HepG2 (cell line): ENCODE measurements at places on chromosomes 2 and 18. TPM values are rescaled to one million over a fixed set of nuclear protein-coding genes. Genes with fewer than 3 reads are reported as not detected.
A peak's percentile ranks its signal among the peaks of the same experiment; 100 is the strongest.

DNA sequence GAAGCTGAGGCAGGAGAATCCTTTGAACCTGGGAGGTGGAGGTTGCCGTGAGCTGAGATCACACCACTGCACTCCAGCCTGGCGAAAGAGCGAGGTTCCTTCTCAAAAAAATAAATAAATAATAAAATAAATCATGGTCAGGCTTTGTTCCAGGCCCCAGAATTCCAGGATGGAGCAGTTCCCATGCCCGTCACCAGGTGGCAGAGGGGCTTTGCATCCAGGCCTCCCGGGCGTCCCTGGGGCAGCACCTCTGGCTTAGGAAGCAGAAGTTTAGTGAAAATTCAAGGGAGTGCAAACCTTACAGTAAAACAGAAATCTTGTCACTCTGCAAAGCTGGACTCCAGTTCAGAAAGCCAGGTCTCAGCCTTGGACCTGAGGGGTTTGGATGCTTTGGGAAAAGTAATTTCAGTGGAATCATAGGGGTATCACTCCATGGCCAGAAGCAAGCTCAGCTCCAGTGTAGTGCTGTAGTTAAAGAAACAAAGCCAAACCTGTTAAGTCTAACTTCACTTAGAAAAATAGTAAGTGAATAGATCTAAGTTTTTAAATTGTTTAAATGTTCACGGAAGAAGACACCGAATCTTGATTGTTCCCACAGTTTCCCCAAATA is 512.7 kb downstream of the CMPK2 start:
- peak; percentile 33 for DNase-seq

- DNase-seq: no peak
Measured at GRCh38 chr2:188880740-188881139, 93.4 kb upstream of the COL3A1 start.

The KIAA1328 gene
- 5.2 and 6.0 TPM in 2 replicates for total RNA-seq

- no peak for DNase-seq
Measured at GRCh38 chr2:37665043-37665442, 6.4 kb downstream of the CDC42EP3 start.

DNA sequence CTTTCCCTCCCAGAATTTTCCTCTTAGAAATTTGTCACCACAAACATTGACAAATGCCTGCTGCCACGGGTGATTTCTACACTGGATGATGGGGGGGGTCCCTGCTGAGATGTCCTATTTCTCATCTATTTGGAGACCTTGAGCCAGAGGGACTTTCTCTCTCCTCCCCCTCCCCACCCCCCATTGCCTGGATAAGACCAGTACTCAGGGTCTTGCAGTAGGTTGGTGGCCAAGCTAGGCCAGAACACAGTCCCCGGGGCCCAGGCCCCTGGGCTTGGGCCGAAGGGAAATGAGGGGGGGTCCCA is 560 bp upstream of the DUSP2 start:
- no peak for DNase-seq

GRCh38 chr2:1993711-1994682 is 249.7 kb upstream of the PXDN start:
- no peak for DNase-seq

The RNU2-63P gene
- total RNA-seq: 6.8 TPM in 1 of 2 replicates, not detected in the other

- DNase-seq: no peak
Measured at GRCh38 chr2:234747032-234747431, 204.8 kb upstream of the SH3BP4 start.

DNA sequence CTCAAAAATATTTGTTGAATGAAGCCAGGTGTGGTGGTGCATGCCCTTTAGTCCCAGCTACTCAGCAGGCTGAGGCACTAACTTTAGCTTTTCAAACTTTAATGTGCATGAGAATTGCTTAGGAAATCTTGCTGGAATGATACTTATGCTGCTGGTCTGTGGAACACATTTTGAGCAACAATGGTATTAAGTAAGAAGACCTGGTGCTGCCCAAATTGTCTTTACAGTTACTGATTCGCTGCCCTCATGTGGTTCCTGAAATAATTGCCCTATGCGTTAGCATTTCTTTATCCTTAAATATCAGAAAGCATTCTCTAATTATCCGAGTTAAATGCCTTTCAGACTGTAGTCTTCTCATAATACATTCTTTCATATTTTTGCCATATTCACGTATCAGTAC is 76.0 kb upstream of the SESTD1 start:
- peak; percentile 54 for DNase-seq

DNA sequence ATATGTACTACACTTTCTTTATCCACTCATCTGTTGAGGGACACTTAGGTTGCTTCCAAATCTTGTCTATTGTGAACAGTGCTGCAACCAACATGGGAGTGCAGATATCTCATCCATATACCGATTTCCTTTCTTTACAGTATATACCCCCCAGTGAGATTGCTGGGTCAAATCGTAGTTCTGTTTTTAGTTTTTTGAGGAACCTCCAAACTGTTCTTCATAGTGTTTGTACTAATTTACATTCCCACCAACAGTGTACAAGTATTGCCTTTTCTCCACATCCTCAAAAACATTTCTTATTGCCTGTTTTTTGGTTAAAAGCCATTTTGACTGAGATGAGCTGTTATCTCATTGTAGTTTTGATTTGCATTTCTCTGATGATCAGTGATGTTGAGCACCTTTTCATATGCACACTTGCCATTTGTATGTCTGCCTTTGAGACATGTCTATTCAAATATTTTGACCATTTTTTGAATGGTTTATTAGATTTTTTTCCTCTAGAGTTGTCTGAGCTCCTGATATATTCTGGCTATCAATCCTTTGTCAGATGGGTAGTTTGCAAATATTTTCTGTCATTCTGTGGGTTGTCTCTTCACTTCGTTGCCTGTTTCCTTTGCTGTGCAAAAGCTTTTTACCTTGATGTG is 12.2 kb downstream of the PLEK start:
- no peak for DNase-seq

- DNase-seq: no peak
Measured at GRCh38 chr2:221571551-221572218, 419 bp downstream of the EPHA4 start.

DNA sequence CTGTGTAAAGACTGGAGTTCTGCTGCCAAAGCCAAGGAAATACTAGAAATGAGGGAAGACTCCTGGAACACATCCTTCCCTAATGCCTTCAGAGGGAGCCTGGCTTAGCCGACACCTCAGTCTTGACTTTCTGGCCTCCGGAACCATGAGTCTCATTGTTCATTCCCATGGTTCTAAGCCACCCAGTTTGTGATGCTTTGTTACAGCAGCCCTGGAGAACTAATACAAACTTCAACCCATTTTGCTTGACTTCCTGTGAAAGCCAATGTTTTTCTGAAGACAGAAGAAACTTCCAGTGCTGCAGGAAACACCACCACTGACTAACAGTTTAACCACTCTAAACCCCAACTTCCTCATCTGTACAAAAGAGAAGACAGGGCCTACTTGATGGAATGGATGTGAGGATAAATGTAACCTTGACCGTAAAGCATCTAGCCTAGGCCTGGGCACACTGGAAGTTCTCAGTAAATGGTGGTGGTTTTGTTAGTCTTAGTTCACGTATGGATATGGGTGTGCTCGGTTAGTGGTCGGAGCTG is 85.9 kb upstream of the RFX8 start:
- DNase-seq: no peak

The REG1B gene
- total RNA-seq: not detected in 2 replicates

The LNPK gene
- 25.4 and 30.1 TPM in 2 replicates for total RNA-seq

GRCh38 chr2:24508878-24509277 is 17.8 kb downstream of the NCOA1 start:
- DNase-seq: no peak

GRCh38 chr2:20157193-20157891 is 67.6 kb downstream of the SDC1 start:
- DNase-seq: no peak

The DOK6 gene
- 14.7 and 17.2 TPM in 2 replicates for total RNA-seq

The ARHGAP25 gene
- not detected in 2 replicates for total RNA-seq

DNA sequence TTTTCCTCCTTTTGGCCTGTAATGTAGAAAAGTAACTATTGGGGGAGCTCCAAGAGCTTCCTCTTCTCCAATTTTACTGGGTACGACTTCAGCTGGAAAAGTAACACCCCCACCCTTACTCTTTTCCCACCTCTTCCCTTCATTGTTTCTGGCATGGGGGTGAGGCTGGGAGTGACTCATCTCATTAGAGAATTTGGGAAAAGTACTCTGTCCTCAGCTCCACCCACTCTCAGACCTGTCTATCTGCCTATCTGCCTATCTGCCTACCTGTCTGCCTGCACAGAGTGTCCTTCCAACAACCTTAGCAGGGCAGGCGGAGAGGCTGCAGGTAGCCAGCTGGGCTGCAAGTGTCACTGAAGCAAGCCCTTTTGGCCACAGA is 93.6 kb downstream of the EPHA4 start:
- DNase-seq: no peak

- DNase-seq: peak; percentile 43
Measured at GRCh38 chr2:219595256-219595655, 2.4 kb upstream of the STK11IP start.

The CRYGD gene
- not detected in 2 replicates for total RNA-seq

GRCh38 chr18:37563931-37564392 is 1.6 kb downstream of the CELF4 start:
- no peak for DNase-seq

GRCh38 chr2:47056374-47056773 is 98.7 kb downstream of the STPG4 start:
- no peak for DNase-seq

GRCh38 chr2:240240017-240240734 is 99.7 kb upstream of the OTOS start:
- DNase-seq: no peak

DNA sequence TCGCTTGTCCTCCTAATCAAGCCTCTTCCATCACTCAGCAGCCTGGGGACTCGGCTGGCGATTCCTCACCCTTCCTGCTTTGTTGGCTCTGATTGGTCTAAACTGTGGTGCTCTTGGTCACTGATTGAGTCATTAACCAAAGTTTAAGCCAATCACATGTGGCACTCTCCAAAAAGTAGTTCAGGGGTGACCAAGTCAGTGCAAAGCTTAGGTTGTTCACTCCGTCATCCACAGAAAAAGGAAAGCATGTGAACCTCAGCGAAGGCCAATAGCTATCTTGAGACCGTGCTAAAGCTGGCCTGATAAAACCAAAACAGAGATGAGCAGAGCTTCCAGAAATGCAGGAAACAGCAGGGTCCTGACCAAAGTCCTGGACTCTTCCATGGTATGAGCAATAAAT is 4.9 kb downstream of the ALPK2 start:
- DNase-seq: no peak

DNA sequence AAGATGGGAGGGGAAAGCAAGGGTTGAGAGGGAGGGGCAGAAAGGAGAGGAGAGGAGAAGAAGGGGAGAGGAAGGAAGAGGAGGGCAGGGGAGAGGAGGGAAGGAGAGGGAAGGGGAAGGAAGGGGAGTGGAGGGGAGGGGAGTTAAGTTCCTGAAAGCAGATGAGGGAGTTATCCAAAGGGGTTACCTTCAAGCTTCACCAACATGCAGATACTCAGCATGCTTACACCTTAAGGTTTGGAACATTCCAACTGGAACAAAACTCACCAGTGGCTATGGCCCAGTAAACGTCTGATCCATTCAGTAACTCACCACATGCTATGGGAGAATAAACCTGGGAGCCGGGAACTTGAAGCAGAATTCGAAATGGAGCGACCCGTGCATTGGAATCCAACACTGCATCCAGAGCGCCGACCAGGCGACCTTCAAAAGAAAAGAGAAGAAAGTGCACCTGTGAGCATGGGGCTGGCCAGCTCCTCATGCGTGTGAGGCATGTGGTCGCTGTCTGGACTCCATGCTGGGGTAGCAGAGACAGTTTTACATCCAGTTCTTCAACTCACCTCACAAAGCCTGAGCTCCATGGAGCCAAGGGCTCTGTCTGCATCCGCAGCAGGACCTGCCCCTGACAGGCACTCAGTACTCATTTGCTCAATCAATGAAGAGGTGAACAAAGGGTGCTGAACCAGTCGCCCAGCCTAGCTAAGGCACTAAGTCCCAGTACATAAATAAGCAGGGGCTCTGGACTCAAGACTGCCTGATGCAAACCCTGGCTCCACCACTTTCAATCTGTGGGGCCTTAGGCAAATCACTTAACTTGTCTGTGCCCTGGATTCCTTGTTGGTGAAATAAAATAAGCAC is 61.0 kb downstream of the TBC1D8 start:
- no peak for DNase-seq

The OR6B2 gene
- total RNA-seq: not detected in 2 replicates

The TUBB8B gene
- 0.71 and 0.98 TPM in 2 replicates for total RNA-seq

The FER1L5 gene
- 0.02 TPM in 1 of 2 replicates, not detected in the other for total RNA-seq

GRCh38 chr2:2466534-2466933 is 135.5 kb upstream of the MYT1L start:
- no peak for DNase-seq

DNA sequence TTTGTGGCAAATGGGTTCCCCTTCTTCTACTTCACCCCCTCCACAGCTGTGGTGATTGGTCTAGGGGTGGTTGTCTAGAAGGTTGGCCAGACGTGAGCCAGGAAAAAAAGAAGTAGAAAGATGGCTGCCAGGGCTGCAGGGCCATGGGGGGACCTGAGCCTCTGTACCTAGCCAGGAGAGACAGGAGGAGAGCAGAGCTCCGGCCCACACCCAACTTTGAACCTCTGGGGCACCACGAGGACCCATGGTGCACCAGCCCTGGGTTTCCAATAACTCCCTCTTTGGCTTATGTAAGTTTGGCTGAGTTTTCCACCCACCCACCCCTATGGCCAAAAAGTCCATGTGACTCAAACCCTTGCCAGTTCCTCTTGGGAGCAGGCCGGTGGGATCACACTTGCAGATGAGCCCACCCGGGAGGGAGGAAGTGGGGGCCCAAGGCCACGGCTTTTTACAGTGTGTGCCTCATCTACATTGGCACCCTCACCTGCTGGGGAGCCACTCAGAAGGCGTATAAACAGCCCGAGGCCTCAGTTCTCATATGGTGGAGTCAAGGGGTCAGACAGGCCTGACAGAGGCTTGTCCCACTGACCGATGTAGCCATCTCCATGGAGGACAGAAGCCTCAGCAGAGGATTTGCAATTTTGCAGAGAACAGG is 293.1 kb upstream of the HDAC4 start:
- DNase-seq: no peak

GRCh38 chr2:226078666-226079065 is 679.2 kb downstream of the NYAP2 start:
- DNase-seq: no peak

The POTEC gene
- total RNA-seq: not detected in 2 replicates

DNA sequence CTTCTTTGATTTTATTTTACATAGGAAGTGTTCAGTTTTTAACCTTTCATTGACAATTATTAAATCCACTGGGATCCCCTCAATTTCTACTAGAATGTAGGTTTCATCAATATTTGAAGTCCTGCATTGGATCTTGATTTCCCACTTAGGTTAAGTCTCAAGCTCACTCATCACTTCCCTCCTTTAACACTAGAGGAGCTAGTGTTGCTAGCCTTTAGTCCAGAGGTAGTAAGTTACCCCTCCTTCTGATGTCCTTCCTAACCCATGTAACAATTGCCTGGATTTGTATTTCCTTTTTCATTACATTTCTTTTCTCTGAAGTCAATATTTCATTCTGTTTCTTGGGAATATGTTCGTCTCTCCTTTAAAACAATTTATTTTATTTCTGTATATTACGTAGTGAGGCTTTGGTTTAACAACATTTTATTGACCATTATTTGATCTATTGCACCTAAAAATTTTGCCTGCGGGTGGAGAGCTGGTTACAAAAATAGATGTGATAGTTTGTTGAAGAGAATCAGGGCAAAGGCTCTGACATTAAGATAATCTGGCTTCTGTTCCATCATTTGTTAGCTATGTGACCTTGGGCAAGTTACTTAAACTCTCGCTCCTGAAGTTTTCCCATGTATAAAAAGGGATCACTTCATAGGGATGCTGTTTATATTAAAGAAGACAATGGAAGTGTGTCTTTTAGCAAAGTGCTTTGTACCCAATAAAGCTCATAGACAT is 833.0 kb downstream of the SLC4A3 start:
- no peak for DNase-seq
